ENCODE measurements at places on chromosomes 5 and 9.

- no peak for DNase-seq
These were observed 81.6 kb upstream of the MIER3 start for GRCh38 chr5:57033503-57033902.

GRCh38 chr5:140309706-140310249, 6.9 kb upstream of the PFDN1 start:
- no peak for DNase-seq

GRCh38 chr5:120093178-120093577, 370.9 kb upstream of the PRR16 start:
- no peak for DNase-seq

GRCh38 chr9:7305677-7306076, 493.9 kb downstream of the DMAC1 start:
- no peak for DNase-seq

DNA sequence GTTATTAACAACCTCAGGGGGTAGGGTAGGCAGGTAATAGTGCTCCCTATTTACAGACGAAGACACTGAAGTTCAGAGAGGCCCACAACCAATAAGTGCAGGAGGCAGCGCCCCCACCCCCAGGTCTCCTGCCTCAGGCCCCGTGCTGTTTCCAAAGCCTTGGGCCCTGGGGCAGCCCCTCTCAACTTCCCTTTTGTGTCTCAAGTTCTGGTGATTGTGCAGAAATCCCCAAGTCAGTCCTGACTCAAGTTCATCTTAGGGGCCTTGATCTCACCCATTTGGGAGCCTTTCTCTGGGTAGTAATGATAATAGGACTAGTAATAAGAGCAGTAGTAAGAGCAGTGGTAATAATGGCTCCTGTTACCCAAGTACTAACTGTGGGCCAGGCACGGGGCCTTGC, 35.5 kb upstream of the ASS1 start:
- no peak for DNase-seq

DNA sequence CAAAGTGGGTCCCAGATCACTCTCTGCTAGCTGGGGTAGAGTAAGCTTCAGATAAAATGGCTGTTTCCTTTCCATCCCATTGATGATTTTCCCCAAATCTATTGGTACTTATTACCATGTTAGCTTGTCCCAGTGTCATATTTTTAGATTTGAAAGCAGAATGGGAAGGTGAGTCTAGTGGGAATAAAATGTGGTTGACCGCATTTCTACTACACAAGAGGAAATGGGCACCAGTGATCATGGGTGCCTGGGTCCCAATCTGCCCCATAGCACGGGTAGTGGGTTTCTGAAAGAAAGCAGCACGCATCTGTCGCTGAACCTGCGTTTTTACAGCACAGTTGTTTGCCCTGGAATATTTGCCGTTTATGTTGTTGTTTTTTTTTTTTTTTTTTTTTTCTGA, 20.1 kb downstream of the DAPK1 start:
- no peak for DNase-seq

- no peak for DNase-seq
These were observed 37.9 kb downstream of the GEMIN5 start for GRCh38 chr5:154900066-154900465.

DNA sequence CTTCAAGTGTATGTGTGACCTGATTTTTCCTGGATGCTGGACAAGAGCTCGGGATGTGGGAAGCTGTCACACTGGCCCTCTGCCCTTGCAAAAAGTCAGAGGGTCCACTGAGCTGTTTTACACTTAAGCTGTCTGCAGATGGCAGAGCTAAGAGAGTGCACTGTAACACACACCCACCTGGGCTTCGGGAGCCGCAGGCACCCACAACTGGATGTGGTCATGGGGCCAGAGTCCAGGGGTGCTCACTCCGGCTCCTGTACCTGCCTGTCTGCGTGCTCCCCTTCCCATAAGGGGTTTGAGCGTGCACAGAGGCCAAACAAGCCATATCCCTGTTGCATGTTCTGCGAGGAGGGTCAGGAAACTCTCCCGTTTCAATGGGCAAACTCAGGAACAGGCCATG, 82.5 kb downstream of the LRRC70 start:
- DNase-seq = no peak

DNA sequence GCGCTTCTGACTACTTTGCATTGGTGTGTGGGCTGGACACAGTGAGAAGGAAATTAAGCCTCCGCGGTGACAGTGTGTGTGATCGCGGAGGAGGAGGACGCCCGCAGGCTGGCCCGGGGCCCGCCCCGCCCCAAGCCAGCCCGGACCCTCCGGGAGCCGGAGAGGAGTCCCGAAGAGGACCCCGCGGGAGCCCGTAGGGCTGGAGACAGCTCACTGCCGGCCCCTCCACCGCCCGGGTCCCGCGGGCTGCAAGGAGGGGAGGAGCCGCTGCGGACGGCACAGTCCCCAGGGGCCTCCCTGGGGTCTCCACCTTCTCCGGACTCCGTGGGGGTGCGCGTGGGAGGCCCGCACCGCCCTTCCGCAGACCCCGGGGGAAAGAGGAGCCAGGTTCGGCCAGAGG, 146.4 kb upstream of the ERCC6L2 start:
- DNase-seq = no peak

DNA sequence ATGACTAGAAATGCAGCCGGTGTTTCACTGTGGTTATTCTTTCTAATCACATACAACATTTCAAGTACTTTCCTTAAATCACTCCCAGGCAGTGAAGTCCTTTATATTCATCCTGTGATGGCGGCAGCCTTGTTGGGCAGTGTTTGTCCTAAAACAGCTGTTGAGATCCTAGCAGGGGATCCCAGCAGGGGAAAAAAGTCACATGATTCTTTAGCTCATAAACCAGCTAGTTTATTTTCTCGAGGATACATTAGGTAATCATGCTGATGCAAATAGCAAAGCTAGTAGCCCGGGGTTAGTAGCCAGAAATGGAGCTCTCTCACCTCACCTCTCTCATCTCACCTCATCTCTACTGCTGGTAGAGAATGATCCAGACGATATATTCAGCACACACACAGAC, 70.5 kb downstream of the FOXD1 start:
- DNase-seq = no peak

GRCh38 chr5:6705088-6705487, 8.1 kb upstream of the TENT4A start:
- DNase-seq = no peak

GRCh38 chr5:111931655-111932054, 174.7 kb upstream of the NREP start:
- no peak for DNase-seq

- DNase-seq = no peak
These were observed 216.4 kb upstream of the CYLC2 start for GRCh38 chr9:102778746-102779145.

GRCh38 chr5:8905021-8905420, 640.9 kb downstream of the SEMA5A start:
- no peak for DNase-seq

DNA sequence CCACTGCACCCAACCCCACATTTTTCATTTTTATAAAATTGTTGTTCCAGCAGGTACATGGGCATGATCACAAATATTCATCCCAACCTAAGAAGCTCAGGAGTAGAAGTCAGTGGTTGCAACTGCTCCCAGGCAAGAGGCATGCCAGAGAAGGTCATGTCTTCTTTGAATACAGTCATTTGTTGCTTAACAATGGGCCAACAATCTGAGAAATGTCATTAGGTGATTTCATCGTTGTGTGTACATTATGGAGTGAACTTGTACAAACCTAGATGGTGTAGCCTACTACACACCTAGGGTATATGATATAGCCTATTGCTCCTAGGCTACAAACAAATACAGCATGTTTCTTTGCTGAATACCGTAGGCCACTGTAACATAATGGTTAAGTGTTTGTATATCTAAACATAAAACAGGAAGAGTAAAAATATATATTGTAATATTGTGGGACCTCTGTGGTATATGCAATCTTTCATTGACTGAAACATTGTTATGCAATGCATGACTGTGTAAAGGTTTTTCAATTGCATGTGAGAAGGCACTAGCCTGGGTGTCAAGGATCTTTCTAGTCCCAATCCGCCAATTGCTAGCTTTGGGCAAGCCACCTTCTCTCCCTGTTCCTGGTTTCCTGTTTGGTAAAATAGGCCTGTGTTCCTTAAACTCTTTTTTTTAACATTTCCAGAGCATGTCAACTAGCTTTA, 27.6 kb downstream of the ATP10B start:
- DNase-seq = no peak

GRCh38 chr5:147763791-147764525, 18.6 kb downstream of the JAKMIP2 start:
- DNase-seq = no peak

DNA sequence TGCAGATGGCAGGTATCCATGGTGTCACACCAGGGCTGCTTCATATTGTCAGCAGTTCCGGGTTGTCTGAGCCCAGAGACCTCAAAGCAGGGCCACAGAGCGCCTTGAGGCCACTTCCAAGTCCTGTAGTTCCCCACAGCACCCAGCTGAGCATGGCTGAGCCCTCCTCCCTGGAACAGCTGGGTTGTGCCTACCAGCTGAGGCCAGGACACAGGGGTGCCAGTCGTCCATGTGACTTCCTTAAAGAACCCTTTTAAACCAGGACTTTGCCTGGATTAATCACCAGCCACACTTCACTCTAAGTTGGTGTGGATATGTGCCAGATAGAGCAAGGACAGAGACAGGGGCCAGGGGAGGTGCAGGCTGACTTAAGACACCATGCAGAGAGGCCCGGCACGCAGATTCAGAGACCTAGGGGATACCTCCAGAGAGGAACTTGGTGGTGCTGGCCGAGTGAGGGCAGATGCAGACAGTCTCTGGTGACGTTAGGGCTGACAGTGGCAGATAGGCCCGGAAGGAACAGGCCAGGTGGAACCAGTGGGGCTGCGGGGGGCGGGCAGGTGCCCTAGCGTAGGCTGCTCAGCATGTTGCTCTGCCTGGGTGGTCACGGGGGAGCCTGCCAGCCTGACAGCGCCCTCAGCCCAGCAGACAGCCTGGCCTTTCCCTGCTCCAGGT, 142.7 kb downstream of the CACNA1B start:
- DNase-seq = peak; percentile 19

DNA sequence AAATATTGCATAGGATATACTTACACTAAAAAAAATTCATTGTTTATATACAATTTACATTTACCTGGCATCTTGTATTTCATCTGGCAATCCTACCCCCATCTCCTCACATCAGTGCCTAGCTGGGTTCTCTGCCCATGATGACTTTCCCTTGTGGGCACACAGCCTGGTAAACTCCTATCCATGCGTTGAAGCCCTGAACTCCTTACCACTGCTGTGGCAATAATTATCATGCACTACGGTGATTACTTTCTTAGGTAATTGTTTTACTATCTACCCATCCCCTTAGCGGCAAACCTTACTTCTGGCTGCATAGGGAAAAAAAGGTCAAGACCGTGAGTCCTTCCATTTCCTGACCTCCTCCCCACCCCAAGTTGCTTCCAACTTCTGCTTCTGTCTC, 63.6 kb upstream of the DAB2IP start:
- no peak for DNase-seq

DNA sequence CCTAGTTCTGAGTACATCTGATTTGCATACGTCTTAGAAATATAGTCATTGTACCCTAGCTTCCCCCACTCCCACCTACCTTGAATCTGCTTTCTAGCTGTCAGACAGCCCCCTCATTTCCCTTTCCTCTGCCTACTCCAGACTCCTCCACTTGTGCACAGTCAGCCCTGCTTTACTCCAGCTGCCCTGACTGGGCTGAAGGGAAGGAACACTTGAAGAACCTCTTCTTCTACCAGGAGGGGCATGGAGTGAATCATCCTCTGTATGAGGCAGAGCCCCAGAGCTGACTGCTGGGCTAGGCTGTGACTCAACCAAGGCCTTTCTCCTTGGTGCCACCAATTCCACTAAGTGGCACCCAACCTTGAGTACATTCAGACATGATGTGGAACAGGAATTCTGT, 18.1 kb upstream of the ZFR start:
- no peak for DNase-seq

GRCh38 chr9:133171161-133171961, 7.6 kb upstream of the GBGT1 start:
- no peak for DNase-seq

DNA sequence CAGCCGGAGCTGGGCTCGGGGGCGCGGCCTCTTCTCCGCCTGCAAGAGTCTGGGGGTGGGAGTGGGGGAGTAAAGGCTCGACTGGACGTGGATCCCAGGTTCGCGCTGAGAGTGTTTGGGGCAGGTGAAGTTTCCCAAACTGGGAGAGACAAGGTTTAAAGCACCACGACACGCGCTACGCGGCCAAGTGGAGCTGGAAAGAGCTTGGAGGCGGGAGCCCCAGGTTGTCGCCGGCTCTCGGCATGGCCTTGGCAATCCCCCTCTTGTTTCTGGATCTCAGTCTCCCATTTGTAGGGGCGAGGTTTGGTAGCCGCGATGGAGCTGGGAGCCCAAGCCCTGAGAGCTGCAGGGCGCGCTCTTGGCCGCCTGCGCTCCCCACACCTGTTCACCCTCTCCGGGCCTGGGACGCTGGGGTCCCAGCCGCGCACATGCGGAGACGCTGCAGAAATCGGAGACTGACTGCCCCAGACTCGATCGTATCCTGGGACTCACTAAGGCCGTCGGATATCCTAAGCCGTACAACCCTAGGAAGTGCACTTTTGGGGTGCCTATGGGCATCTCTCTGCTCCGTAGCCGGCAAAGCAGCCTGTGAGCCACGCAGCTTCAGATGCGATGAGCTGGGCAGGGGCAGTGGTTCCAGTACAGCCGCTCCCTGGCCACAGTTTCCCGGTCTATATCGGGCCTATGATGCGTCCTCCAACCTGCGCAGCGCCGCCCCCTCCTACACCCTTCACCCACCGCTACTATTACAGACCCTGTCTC, 937 bp downstream of the TMOD1 start:
- no peak for DNase-seq

DNA sequence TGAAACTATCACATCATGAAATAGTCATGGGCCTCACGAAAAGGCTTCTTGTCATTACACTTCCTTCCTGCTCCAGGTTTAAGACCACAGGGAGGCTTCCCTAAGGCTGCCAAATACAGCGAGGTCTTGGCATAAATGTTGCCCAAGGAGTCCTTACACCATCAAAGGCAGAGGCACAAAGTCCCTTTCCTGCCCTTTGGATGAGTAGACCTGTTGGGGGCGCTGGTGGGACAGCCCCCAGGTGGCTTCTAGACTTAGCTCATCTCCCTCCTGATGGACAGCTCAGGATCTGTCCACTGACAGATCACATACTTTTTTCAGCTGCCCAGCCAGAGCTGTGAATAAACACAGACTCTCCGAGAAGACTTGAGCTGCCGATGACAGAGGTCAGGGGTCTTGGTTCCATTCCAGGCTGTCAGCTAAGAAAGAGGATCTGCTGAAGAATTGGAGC, 15.5 kb upstream of the MEGF9 start:
- DNase-seq = no peak

GRCh38 chr5:146645342-146645741, 129.4 kb upstream of the GPR151 start:
- no peak for DNase-seq

- no peak for DNase-seq
These were observed 98.5 kb downstream of the SNX18 start for GRCh38 chr5:54616031-54616430.

All from C1 segment of cervical spinal cord (tissue), 14 donors.